Testis (tissue), 5 donors: ENCODE measurements at places on chromosomes 2 and 18. TPM values are rescaled to one million over a fixed set of nuclear protein-coding genes. Genes with fewer than 3 reads are reported as not detected.

DNA sequence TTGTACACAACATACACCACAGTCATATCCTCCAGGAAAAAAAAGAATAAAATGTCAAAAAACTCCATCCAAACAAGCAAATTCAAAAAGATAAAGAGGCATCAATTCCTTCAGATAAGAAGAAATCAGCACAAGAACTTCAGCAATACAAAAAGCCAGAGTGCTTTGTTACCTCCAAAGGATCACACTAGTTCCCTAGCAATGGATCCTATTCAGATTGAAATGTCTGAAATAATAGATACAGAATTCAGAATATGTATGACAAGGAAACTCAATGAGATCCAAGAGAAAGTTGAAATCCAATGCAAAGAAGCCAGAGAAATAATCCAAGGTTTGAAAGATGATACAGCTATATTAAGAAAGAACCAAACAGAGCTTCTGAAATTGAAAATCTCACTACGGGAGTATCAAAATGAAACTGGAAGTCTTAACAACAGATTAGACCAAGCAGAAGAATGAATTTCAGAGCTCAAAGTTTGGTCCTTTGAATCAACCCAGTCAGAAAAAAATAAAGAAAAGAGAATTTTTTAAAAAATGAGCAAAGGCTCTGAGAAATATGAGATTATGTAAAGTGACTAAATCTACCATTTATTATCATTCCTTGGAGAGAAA is 80.6 kb downstream of the TRABD2A start:
- H3K27me3 ChIP-seq: no peaks in the 10 kb centered on the region
- no peak overlapping the region for H3K27ac ChIP-seq
- H3K4me3 ChIP-seq: no peak overlapping the region
- H3K4me1 ChIP-seq: no peaks in the 10 kb centered on the region
- DNase-seq: no peak
- no peaks in the 10 kb centered on the region for H3K36me3 ChIP-seq

DNA sequence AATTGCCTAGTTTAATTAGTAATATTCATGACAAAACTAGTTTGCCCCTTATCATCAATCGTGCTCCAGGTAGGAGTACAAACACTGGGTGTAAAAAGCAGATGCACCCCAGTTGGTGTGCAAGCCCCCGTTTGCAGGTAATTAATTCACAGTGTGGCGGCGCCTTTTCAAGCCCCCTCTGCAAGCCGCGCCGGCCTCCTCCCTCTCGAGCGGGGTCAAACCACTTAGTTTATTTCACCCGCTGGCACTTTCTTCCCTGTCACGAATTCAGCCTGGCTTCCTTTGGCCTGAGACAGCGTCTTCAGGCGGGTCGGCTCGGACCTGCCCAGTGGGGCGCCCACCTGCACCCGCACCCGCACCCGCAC is 64.7 kb upstream of the MAPRE2 start:
- H3K36me3 ChIP-seq: no peaks in the 10 kb centered on the region
- DNase-seq: no peak
- peaks cover 14% of the 10 kb centered on the region for H3K4me1 ChIP-seq
- peak overlapping the region; percentile 60 for H3K4me3 ChIP-seq

GRCh38 chr2:150230004-150230403 is 257.5 kb downstream of the RND3 start:
- DNase-seq: no peak
- no peaks in the 10 kb centered on the region for H3K36me3 ChIP-seq
- no peak overlapping the region for H3K27ac ChIP-seq
- no peaks in the 10 kb centered on the region for H3K27me3 ChIP-seq
- no peak overlapping the region for H3K4me3 ChIP-seq
- no peaks in the 10 kb centered on the region for H3K4me1 ChIP-seq

- H3K4me3 ChIP-seq: no peak overlapping the region
- no peak overlapping the region for H3K27ac ChIP-seq
- no peak for DNase-seq
Measured at GRCh38 chr18:37445368-37445767, 120.2 kb downstream of the CELF4 start.

- H3K4me1 ChIP-seq: no peaks in the 10 kb centered on the region
- no peak overlapping the region for H3K4me3 ChIP-seq
- H3K27ac ChIP-seq: no peak overlapping the region
- no peaks in the 10 kb centered on the region for H3K36me3 ChIP-seq
Measured at GRCh38 chr2:143451642-143452281, 322.5 kb downstream of the ARHGAP15 start.

DNA sequence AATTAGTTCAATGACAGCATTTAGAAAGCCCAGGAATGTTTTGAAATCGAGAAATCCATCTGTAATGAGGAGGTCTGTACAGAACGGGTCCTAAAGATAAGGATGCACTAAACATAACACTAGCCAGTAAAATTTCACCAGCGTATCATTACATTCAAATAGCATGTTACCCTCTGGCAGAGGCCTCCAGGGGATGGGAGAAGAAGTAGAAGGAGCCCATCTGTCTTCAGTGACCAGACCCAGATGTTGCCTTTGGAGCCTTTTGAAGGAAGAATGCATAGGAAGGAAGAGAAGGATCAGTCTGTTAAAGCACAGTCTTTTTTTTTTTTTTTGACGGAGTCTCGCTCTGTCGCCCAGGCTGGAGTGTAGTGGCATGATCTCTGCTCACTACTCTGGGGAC is 86.1 kb upstream of the BCL2L11 start:
- H3K4me3 ChIP-seq: no peak overlapping the region
- no peaks in the 10 kb centered on the region for H3K36me3 ChIP-seq
- no peak overlapping the region for H3K27ac ChIP-seq
- H3K4me1 ChIP-seq: no peaks in the 10 kb centered on the region

DNA sequence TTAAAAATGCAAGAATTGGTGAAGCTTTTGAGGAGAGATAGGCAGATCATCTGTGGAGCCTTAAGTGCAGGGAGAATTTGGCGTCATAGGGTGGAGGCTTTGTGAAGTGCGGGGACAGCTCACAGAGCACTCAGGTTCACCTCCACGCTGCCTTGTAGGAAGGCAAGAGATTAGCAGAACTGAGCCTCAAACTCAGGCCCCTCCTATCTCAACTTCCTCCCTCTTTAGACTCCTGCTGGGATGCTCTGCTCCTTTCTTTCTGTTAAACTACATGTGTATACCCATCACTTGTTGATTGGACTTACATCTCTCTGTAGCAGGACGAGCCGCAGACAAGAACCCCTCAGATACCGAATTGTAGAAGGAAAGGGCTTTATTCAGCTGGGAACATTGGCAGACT is 422.2 kb downstream of the SETBP1 start:
- no peak overlapping the region for H3K27ac ChIP-seq
- DNase-seq: no peak
- no peaks in the 10 kb centered on the region for H3K4me1 ChIP-seq

DNA sequence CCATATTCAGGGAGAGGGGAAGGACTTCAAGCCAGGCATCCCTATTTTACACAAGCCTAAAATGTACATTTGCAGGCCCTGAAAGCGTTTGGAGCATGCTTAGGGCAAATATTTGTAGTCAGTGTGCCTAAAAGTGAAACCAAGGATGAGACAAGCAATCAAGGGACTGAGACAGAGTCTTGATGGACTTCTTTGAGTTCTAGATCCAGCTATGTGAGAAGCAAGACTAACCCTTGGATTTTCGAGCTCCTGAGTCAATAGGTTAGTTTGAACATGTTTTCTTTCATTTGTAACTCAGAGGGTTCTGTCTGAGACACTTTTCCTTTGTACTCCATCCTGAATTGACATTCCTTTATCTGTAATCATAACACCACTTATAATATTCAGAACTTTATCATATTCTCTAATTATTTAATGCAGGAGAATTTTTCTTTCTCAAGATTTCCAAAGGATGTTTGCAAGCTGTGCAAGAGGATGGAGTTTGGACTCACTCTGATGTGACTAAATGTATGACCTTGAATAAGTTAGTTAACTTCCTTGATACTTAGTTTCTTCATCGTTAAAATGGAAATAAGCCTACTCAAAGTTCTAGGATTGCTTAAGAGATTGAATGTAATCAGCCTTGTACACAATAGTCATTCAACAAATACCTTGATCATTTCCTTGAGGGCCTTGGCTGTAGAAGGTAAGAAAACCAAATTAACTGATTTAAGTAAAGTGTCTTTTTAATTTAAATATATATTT is 1237.8 kb upstream of the ZEB2 start:
- H3K27me3 ChIP-seq: no peaks in the 10 kb centered on the region
- no peak overlapping the region for H3K4me3 ChIP-seq
- H3K27ac ChIP-seq: no peak overlapping the region
- H3K36me3 ChIP-seq: no peaks in the 10 kb centered on the region

GRCh38 chr2:241801611-241802420 is 7.2 kb upstream of the NEU4 start:
- DNase-seq: no peak
- H3K27ac ChIP-seq: no peak overlapping the region

GRCh38 chr18:34970106-34970505 is 71.1 kb upstream of the MAPRE2 start:
- H3K27ac ChIP-seq: no peak overlapping the region
- H3K27me3 ChIP-seq: no peaks in the 10 kb centered on the region
- no peaks in the 10 kb centered on the region for H3K36me3 ChIP-seq
- DNase-seq: no peak

DNA sequence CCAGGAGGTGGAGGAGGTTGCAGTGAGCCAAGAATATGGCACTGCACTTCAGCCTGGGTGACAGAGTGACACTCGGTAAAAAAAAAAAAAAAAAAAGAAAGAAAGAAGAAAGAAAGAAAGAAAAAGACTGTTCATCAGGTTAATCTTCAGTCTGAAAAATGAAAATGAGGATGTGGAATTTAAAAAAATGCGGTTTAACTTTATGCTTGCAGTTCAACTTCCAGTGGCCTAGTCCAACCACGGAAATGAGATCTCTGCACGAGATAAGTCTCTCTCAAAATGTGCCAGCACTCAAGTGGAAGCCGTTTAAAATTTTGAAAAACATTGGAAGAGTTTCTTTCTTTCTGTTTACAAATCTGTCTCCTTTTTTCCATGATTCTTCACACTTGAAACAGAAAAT is 112.1 kb downstream of the DOCK10 start:
- no peaks in the 10 kb centered on the region for H3K27me3 ChIP-seq
- no peaks in the 10 kb centered on the region for H3K36me3 ChIP-seq
- peaks cover 5% of the 10 kb centered on the region for H3K4me1 ChIP-seq
- H3K27ac ChIP-seq: no peak overlapping the region

The EPAS1 gene
- 142 TPM for total RNA-seq

The PLCD4 gene
- 9.0 TPM for total RNA-seq

The RAPGEF4 gene
- total RNA-seq: 42.6 TPM

The RBKS gene
- total RNA-seq: 6.3 TPM

The FBLN7 gene
- total RNA-seq: 3.3 TPM

The AGXT gene
- total RNA-seq: 0.24 TPM
